CD4-positive, alpha-beta T cell treated with Interleukin-21 for 1 hour (primary cell): ENCODE measurements at places on chromosomes 11 and 22.

GRCh38 chr11:104734998-104735397 is 163.3 kb downstream of the CASP12 start:
- no peak for DNase-seq

DNA sequence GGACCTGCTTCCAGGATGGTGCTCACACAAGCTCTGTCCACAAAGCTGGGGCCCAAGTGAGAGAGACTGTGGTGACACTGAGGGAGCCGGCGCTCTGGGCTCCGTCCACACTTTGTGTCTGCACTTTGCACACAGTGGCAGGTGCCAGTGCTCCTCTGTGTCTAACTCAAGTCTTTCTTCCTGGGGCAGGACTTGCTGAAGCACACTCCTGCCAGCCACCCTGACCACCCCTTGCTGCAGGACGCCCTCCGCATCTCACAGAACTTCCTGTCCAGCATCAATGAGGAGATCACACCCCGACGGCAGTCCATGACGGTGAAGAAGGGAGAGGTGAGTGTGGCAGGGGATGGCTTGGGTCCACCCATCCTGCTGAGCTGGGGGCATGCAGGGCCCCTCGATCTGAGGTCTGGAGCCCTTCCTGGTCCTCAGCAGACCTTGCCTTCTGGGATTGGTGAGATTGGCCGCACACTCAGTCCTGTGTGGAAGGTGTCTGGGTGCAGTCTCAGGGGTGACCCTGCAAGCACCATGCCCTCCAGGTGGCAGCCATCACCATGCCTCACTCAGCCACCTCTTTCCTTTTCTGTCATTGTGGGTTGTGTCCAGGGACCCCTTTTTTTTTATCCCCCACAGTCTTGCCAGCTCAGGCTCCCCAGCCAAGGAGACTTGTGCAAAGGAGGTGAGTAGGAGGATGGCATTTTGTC is 93.3 kb downstream of the BCR start:
- no peak for DNase-seq

GRCh38 chr11:109089144-109089543 is 332.8 kb upstream of the C11orf87 start:
- no peak for DNase-seq

DNA sequence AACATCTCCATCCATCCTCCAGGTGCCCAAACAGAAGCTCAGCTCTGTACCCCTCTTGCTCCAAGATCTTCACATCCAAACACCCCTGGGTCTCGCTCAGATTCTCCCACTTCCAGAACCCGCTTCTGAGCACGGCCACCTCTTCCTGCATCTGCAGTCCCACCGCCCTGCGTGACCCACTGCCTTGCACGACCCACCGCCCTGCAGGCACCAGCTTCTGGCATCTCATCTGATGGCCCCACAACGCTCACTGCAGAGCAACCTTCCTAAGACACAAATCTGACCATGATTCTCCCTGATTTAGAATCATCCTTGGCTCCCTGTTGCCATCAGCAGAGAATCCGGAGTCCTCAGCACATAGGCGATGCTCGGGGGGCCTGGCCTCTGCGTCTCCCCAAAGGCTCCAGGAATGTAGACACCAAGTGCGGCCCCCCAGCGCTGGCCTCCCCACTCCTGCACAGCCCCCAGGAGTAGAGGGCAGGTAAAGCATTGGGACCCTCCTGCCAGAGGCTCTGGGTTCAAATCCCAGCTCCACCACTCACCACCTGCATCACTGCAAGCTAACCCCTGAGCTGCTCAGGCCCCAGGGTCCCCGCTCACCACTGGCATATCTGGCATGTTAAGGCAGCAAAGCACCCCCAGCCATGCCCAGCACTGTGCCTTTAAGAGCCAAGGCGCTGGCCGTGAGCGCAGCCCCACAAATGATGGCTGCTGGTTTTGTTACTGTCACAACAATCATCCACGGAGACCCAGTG is 459.3 kb downstream of the BRD1 start:
- no peak for DNase-seq

- DNase-seq, result no peak
Observed at GRCh38 chr11:69116671-69117070, 39.1 kb upstream of the SMIM38 start.

GRCh38 chr22:44341431-44342346 is 28.9 kb upstream of the SHISAL1 start:
- no peak for DNase-seq

- DNase-seq, result no peak
Observed at GRCh38 chr22:34804604-34805003, 261.4 kb upstream of the ISX start.

- DNase-seq, result no peak
Observed at GRCh38 chr22:45344334-45344733, 34.6 kb downstream of the FAM118A start.

DNA sequence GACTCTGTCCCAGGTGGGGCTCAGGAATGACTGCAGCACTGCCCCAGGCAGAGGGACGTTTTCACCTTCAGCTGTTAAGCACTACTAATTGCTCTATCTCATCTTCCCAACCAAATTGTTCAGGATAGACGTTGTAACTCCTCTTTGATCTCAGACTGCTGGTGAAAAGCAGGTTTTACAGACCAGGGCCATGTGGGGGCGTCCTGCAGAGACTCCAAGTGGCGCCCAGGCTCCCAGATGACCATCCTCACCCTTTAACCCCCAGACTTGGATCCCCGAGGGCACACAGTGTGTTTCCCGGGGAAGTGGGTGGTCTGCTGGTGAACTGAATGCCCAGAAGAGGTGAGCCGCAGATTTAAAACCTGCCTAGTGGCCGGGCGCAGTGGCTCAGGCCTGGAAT is 23.9 kb downstream of the FADD start:
- no peak for DNase-seq

DNA sequence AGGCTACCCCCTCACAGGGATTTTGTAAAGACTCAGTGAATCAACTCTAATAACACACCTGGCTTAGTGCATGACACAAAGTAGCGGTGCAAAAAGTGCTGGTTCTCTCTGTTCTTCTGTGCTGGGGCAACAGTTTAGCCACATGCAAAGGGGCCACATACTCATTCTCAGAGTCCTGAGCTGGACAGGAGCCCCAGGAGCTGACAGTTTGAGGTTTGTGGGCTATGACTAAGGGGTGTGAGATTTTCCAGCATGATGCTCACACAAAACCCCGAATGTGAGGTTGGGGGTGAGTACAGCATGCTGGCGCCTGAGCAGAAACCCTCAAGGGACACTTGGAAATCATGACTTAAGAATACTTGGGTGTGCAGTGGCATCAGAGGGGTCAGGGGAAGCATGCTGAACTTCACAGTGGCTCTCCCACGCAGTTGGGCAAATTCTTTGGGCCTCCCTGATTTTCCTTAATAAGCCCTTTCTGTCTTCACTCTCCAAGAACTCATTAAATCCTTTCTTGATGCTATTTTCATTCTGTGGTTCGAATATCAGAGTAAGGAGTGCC is 31.0 kb downstream of the TMPRSS5 start:
- no peak for DNase-seq
